Stimulated activated CD8-positive, alpha-beta memory T cell treated with anti-CD3 and anti-CD28 coated beads, Interleukin-4, amount 100 ng/mL, for 48 hours (primary cell): ENCODE measurements at places on chromosomes 12 and 14.

GRCh38 chr12:103806803-103807202 is 34.2 kb downstream of the NT5DC3 start:
- no peak for DNase-seq

DNA sequence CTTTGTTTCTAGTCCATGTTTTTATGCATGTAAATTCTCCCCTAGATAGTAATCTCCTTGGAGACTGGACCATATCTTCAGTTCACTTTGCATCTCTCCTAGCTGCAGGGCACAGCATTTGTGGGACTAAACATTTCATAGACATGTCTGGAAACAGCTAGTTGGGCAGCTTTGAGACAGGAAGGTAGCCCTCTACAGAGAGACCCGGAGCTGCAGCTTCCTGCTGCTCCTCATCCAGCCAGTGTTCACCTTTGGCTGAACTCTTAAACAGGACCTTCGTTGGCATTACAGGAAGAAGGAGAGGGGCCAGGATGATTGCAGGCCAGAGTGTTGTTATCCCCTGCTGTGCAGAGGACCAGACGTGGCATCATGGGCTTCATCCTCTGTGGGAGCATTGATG is 52.9 kb downstream of the GNS start:
- DNase-seq, result no peak

DNA sequence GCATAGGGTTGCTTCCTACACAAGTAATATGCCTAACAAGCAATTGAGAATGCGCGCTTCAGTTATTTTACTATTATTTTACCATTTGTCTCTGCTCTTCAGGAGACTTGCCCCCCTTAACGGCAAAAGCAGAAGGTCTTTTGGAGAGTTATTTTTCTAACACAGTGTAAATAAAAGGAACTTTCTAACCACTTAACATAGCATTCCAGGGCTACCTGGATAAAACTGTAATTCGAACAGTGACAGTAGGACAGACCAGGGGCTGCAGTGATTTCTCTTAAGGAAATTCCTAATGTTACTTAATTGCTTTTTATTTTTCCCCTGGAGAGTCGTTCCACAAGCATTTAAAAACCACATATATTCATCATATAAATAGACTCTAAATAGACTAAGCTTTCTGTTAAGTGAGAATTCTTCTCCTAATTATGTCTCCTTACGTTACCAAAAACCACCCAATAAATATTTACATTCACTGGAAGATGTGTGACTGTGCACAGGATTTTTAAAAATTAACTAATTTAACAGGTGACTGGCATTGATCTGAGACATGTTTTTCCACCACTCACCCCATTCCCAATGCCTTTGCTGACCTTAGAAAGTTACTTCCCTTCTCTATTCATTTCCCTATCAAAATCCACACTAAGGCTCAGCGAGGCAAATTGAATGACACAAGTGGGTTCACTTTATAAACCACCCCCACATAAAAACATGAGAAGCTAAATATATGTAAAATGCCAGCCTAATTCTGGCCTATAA is 72.4 kb downstream of the RNF34 start:
- DNase-seq, result no peak

- no peak for DNase-seq
These were observed 112.3 kb downstream of the PAPOLA start for GRCh38 chr14:96614481-96614881.

- peak; percentile 36 for DNase-seq
These were observed 69.3 kb upstream of the USP15 start for GRCh38 chr12:62190689-62191490.

DNA sequence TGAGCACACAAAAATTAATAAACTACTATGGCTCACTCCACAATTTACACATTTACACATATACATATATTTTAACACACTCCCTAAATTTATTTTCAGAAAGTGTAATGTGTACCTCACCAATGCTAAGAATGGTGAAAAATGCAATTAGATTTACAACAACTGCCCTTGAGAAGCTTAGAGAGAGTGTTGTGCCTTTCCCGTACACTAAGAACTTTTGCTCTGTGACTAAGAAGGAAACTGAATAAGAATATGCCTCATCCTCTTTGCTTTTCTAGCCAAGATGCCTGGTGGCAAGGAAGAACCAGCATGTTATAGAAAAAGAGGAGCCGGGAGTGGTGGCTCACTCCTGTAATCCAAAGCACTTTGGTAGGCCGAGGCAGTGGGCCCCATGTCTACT is 62.3 kb downstream of the SINHCAF start:
- DNase-seq, result no peak

- DNase-seq, result peak; percentile 37
These were observed 945 bp upstream of the HIP1R start for GRCh38 chr12:122834104-122834920.

DNA sequence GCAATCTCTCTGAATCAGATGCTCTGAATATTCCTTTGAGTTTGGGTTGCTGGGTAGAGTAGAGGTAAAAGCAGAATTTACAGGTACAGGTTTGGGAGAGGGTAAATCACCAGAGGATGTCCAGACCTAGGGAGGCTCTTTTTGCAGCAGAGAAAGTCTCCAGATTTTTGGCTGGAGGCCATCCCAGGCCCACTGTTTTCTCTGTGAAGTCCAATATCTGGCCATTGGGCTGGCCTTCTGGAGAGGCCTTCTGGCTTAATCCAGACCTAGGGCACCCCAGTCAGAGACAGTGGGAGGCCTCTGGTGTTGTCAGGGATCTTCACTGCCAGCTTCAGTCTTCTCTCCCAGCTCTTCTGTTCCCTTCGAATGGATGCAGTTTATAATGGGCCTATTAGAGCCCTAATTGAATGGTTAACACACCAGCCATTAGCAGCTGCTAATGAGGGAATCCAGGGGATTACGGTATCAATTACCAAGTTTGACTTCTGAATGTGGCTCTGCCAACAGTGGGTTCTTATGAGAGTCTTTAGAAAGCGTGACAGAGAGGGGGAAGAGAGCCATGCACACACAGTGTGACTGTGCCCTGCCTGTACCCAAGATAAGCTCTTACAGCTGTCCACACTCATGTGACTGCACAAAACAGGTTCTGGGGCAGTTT is 183.1 kb downstream of the EMP1 start:
- no peak for DNase-seq

DNA sequence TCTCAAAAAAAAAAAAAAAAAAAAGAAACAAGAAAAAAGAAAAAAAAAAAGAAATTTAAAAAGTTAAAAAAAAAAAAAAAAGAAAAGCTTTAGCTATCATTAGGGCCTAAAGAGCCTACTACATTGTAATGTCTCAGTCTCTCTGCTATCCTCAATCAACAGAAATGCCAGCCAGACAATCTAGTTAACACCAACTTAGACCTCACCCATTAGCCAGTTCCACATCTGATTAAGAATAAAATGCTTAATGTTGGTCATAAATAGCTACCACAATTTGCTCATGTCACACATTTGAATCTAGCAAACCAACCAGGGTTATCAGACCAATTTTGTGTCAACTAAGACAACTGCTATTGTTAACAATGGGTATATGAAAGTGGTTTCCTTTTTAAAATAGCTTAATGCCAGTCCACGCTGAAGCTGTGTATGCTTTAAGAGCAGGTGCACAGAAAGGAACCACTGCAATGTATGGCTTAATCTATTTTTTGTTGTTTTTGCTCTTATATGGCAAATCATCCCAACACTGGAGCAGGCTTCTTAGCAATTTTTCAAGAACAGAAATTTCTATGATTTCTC is 45.5 kb upstream of the SELPLG start:
- no peak for DNase-seq

- no peak for DNase-seq
These were observed 149.0 kb upstream of the IGF1 start for GRCh38 chr12:102629262-102629888.

GRCh38 chr14:70884595-70885342 is 22.5 kb upstream of the PCNX1 start:
- DNase-seq, result peak; percentile 58

- no peak for DNase-seq
These were observed 37.8 kb upstream of the ITPR2 start for GRCh38 chr12:26870491-26871419.

GRCh38 chr12:3302401-3303041 is 188.5 kb upstream of the PRMT8 start:
- no peak for DNase-seq

GRCh38 chr14:57478050-57478449 is 15.6 kb downstream of the CCDC198 start:
- DNase-seq, result no peak

- DNase-seq, result peak; percentile 79
These were observed at the start of gene OAS2 for GRCh38 chr12:112978163-112979040. TSS of gene OAS2 (plus strand) at chr12:112978519. CDS start at chr12:112978609, 90 bp downstream.

DNA sequence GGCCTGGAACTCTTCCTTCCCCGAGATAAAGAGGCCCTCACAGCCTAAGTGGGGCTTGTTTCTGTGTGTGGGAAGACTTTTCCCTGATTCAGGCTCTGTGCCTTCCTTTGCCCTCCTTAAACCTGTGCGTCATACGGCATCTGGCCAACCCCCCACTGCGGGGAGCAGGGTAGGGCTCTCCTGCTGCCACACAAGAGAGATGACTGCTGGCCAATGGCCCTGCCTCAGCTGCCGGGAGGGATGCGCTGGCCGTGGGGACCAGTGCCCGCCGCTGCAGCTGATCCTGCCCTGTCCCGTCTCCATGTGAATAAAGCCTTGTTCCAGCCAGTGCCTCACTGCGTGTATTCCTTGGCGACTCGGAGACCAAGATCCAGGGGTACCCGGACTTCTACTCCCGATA is 42.5 kb upstream of the BEGAIN start:
- no peak for DNase-seq

- DNase-seq, result no peak
These were observed 184.6 kb upstream of the NAV3 start for GRCh38 chr12:77645966-77646598.

GRCh38 chr12:1130164-1130563 is 139.1 kb downstream of the ERC1 start:
- DNase-seq, result no peak

DNA sequence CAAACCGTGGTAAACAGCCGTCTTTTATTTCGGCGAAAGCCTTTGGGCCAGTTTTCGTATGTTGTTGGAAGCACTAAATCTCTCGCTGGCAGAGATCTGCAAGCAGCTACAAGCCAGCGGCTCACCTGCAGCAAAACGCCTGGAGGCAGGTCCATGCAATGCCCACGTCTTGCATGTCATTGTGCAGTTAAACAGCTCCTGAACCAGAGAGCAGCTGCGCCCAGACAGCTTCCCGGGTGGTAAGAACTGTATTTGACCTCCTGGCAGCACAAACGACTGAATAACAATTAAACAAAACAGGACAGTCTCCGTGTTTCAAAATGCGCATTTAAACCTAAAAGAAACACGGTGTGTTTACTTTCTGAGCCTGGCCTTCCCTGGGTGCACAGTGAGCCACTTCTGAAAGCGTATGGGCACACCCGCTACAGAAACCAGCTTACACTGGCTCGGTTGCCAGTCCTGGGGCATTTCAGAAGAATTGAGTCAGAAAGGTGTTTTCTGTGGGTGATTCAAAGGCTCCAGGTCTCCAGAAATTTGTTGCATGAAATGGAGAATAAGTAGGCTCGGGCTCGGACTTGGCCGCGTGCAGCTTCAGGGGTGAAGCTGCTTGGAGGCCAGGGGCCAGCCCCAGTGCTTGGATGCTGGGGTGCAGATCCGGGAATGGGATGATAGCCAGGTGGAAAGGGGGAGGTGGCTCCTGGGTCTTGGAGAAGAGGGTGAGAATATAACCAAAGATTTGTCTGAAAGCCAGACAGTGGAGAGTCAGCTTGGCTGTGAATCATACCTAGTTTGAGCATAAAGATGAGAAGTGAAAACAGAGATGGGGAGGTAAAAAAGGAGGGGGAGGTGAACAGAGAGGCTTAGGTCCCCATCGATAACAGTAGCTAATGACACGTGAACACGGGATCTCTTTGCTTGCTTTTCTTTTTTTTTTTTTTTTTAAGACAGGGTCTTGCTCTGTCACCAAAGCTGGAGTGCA is 24.9 kb upstream of the FZD10 start:
- no peak for DNase-seq

GRCh38 chr14:103382376-103382775 is 2.8 kb upstream of the MARK3 start:
- DNase-seq, result no peak

GRCh38 chr14:90058876-90059458 is 2.8 kb upstream of the KCNK13 start:
- DNase-seq, result no peak

DNA sequence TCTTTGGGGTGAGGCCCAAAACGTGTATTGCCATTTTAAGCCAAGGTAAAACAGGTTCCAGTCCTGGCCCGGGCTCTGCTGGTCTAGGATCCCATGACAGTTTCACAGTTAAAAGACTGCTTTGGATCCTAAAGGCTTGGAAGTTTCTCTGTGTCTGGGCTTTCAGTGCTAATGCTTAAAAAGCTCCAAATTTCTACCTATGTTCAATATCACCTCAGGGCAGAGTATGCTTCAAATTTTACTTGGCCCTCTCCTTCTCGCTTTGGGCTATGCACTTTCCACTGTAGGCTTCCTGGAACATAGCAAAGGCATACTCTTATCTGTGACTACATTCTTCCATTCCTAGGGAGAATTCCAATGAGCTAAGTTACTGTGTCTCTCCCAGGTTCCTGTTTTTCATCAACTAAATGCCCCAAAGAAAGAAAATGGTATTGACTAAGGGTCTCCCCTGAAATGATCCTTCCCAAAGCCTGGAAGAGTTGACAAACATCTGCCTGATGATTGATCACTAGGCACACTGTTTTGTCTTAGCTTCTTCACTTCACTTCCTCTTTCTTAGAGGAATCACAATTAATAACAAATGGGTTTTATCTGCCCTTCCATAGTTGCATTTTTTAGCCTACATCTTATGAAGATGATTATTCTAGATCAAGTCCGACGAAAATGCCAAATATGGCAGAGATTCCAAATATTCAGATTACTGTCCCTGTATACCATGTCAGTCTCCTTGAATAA is 79.4 kb downstream of the TMTC2 start:
- no peak for DNase-seq

GRCh38 chr14:69979882-69980281 is 100.7 kb downstream of the SMOC1 start:
- no peak for DNase-seq

GRCh38 chr14:105326891-105327694 is 12.5 kb downstream of the PACS2 start:
- DNase-seq, result no peak

- DNase-seq, result no peak
These were observed 45.3 kb upstream of the RAP1B start for GRCh38 chr12:68565391-68565903.

GRCh38 chr14:33833706-33834465 is 117.0 kb downstream of the EGLN3 start:
- no peak for DNase-seq

DNA sequence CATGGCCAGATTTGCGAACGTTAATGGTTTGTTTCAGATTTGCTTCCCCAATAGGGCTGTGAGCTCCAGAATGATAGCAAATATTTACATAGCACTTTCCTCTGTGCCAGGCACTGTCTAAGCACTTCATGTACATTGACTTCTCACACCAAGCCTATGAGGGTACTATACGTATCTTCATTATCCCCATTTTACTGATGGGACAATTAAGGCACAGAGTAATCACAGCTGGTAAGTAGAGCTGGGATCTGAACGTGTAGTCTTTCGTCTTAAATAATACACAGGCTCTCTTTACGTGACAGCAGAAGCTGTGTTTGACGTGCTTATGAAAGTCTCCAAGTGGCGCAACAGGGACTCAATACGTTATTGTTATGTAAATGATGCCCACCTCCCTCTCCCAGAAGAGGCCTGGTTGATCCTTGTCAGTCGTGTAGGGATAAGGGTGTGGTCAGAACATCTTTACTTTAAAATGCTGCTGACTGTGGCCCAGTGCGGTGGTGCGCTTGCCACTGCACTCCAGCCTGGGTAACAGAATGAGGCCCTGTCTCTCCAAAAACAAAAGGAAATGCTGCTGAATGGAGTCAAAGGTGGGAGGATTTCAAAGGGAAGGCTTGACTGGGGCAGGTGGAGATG is 66.3 kb upstream of the TCL1B start:
- no peak for DNase-seq

- DNase-seq, result no peak
These were observed 121.7 kb downstream of the ZNF664 start for GRCh38 chr12:124094733-124095132.
